SW 1271 (cell line): ENCODE measurements at places on chromosomes 7 and 10.

GRCh38 chr7:92550194-92550593, 21.6 kb downstream of the RBM48 start:
- no peak for DNase-seq

DNA sequence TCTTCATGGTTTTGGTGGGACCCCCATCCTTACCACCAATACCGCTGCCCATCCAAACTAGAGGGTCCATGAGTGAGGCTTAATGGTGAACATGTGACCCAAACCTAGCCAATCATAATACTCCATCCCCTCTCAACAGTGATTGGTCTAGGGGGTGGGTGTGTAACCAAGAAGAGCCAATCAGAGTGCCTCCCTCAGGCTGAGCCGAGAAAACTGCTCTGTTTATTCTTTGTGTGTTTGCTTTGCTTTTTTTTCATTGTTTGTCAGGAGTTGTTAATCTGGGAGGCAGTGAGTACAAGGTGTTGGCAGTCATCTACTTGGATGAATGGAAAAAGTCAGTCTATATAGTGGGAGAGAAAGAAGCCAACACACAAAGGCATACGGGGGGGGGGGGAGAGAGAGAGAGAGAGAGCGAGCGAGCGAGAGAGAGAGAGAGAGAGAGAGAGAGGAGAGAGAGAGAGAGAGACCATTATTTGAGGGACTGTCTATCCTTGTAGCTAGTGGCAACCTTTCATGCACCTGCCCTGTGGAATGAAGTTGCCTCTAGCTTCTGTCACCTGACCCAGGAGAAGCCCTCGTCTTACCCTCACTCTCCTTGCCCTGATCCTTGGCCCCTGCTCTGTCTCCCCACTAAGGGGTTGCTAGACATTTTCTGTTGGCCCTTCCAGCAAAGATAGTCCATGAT, 441.7 kb downstream of the TYW1 start:
- DNase-seq: no peak

- no peak for DNase-seq
Observed at GRCh38 chr10:30977385-30977784, 54.3 kb downstream of the ZNF438 start.

DNA sequence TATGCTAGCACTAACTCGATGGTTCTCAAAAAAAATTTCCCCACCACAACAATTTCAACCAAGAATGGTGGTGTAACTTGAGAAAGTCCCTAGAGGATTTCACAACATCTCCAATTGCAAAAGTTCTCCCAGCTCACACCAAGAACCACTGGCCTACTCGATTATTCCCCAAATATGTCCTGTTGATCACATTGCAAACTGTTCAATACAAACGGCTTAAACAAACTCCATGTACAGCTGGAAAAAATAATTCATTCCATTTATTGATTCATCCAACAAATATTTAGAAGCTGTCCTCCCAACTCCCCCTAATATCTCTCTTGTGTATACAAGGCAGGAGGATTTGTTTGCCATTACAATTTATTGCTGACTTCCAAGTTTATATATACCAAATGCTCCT, 19.1 kb downstream of the TMEM176B start:
- no peak for DNase-seq

DNA sequence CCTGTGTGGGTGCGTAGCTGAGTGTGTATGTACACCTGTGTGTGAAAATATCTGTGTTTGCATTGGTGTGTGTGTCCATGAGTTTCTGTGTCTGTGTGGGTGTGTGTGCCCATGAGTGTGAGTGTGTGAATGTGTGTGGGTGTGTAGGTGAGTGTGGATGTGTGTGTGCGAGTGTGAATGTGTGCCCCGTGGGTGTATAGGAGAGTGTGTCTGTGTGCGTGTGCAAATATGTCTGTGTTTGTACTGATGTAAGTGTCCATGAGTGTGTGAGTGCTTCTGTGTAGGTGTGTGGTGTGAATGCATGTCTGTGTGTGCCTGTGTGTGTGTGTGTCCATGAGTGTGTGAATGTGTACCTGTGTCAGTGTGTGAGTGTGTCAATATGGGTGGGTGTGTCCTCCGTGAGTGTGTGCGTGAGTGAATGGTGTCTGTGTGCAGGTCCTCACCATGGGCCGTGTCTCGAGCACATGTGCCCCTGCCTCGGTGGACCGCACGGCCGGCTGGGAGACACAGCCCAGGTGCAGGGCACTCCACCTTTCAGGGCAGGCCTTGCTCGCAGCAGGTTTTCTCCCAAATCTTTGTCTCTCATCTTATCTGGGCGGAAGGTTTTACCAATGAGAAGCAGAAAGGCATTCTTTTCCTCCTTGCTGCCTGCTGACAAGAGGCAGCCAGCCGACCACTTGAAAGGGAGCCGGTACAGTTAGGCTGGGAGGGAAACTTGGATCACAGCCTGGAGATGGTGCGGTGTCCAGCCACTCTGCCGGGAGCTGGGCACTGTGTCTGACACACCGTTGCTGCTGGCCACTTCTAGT, 107.1 kb upstream of the FAM20C start:
- DNase-seq: no peak

DNA sequence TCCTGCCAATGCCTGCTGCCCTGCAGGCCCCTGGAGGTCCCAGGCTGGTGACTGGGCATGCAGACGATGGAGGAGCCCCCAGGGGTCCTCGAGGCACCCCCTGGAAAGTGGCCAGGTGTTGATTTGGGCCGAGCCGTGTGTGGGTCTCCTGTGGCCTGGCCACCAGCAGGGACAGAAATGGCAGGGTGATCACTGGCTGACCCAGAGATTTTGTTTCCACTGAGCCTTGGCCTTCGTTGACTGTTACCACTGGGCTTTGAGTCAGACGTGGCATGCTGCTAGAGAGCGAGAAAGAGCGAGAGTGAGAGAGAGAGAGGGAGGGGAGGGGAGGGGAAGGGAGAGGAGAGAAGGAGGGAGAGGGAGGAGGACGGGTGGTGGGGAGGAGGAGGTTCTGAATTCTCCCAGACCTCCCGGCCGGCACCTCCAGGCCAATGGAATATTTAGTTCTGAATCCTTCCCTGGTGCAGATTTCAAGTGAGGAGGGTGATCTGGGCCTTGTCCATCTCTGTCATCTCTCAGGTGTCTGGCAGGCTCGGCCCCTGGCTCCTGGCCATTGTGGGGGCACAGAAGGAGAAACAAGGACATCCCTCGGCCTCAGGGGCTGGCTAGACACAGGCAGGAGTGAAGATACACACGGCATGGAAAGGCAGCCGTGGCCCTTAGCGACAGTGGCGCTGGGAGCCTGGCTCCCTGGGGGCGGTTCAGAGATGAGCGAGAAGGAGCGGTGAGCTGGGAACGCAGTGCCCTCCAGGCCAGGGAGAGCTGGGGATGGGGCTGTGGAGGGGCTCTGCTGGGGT, 58.2 kb downstream of the GLRX3 start:
- no peak for DNase-seq

DNA sequence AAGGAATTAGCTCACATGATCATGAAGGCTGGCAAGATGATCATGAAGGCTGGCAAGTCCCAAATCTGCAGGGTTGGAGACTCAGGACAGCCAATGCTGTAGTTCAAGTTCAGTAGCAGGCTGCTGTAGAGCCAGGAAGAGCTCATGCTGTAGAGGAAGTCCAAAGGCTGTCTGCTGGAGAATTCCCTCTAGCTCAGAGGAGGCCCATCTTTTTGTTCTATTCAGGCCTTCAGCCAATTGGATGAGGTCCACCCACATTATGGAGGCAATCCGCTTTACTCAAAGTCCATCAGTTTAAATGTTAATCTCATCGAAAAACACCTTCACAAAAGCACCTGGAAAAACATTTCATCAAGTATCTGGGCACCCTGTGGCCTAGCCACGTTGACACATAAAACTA, 24.8 kb upstream of the FAM171A1 start:
- DNase-seq: no peak

DNA sequence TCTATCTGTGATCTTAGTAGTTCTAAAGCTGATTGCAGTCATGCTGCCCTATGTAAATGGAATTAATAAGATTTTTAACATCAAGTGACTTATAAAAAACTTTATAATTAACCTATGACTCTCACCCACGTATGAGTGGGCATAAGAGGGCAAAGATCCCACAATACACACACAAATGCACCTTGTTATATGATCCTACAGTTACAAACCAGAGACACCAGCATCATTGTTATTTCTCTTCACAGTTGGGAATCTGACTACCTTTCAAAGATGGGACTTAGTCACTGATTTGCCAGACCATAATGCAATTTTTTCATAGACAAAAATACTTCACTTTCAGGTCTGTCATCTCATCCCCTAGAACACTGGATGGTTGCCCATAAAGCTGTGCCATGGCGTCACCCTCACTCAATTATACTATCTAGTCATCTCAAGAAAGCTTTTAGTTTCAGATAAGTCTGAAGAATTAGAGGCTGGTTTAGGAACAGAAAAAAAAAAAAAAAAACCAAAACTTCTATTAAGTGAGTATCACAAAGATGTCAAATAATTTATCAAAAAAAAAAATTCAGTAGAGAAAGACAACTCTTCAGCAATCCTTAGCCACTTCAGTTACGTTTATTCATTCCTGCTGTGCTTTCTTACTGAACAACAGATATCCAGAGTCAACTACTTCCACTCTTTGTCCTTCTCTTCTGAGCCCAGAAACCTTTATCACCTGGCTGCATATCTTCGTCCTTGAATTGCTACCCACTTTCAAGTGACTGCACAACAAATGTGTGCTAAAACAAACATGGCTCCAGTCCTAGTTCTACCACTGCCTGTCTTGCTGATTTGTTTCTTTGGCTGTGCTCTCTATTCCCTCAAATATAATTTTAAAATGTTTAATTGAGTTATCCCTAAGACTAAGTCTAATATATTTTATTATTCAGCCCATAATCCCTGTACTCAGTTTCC, 175.0 kb upstream of the CHRM2 start:
- no peak for DNase-seq

DNA sequence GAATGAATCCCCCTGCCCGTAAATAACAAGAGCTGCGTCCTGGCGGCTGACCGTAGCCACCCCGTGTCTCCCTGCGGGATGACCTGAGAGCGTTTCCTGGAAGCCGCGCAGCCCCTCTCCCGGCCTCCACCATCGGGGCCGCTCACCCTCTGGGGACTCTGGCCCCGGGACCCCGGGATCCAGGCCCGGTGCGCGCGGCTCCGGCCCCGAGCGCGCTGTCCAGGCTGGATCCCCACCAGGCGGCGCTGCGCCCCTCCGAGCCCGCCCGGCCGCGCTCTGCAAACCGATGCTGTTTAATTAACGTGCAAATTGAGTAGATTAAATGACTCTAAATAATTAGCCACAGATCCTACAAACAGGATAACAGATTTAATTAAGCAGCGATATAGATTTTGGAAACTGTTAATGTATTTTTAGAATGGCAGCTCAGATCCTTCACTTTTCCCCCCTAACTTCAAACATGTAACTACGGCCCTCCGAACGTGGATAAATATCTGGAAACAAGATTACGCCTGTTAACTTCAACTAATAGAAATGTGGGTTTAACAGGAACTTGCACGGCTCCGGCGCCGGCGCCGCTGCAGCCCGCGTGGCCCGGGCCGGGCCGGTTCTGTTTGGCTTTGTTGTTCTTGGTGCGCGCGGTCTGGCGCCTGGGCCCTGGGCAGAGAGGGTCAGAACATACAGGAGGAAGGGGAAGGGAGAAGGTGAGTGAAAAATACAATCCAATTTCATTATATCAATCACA, 7.1 kb upstream of the UNCX start:
- DNase-seq: no peak
